ENCODE measurements at places on chromosomes 13 and 19.

DNA sequence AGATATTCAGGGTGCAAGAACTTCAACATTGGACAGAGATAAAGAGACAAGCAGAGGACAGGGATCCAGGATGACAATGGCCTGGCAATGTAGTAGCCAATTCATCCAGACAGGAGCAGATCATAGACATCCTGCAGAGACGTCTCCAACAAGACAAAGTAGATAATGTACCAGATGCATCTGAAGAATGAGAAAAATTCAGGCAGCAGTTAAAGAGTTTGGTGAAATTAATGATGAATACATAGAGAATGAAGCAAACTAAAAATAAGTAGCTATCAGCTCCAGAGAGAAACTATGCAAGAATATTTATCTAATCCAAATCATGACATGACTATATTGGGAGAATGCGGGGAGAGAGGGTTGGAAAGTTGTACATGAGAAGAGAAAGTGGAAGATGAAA is 278.4 kb upstream of the DACH1 start:
- no peak for DNase-seq

DNA sequence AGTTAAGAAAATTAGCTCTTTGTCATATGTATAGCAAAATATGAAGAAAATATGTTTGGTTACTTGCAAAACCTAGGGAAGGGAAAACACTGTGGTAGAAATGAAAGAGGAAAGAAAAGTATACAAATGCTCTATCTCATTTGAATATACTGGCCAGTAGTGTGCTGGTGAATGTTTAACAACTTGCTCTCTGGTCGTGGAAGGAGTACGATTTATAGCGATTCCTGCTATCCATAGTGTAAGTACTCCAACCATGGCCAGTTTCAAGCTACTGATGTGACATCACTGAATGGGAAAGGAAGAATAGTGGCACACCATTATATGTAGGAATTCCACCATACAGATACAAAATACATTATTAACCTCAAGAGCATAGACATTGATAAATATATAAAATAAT is 9.3 kb downstream of the BORA start:
- no peak for DNase-seq

DNA sequence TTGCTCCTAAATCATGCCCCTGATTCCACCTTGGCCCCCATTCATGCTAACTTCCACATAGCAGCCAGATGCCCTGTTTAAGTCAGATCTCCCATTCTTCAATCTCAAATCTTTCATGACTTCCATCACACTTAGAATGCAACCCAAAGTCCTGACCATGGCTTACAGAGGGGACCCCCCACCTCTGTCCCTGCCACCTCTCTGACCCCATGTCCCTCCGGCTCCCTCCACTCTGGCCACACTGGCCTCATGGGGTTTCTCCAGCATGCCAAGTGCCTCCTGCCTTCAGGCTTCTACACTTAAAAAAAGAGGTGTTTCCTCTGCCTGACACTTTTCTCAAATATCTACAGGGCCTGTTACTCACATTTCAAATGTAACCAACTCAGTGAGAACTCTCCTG is 93.6 kb downstream of the C13orf42 start:
- DNase-seq: no peak

DNA sequence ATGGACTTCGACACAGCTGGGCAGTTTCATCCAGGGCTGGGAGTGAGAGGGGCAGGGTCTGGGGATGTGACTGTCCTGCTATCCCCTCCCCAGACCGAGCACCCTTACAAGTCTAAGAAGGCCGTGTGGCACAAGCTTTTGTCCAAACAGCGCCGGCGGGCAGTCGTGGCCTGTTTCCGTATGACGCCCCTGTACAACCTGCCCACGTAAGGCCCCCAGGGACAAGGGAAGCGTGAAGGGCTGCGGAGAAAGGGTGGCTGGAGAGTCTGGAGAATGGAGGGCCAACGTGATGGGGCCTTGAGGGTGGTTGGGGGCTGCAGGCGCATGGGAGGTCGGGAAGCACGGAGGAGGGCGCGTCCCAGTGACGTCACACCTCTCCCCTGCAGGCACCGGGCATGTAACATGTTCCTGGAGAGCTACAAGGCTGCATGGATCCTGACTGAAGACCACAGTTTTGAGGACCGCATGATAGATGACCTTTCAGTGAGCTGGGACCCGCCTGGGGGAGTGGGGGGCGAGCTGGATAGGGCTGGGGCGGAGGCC is 89.5 kb downstream of the MAP4K1 start:
- DNase-seq: no peak

- peak; percentile 4 for DNase-seq
These were observed 12.3 kb upstream of the ZNF180 start for GRCh38 chr19:44512326-44513298.

GRCh38 chr13:46267166-46267565 is 55.4 kb downstream of the LRRC63 start:
- no peak for DNase-seq

DNA sequence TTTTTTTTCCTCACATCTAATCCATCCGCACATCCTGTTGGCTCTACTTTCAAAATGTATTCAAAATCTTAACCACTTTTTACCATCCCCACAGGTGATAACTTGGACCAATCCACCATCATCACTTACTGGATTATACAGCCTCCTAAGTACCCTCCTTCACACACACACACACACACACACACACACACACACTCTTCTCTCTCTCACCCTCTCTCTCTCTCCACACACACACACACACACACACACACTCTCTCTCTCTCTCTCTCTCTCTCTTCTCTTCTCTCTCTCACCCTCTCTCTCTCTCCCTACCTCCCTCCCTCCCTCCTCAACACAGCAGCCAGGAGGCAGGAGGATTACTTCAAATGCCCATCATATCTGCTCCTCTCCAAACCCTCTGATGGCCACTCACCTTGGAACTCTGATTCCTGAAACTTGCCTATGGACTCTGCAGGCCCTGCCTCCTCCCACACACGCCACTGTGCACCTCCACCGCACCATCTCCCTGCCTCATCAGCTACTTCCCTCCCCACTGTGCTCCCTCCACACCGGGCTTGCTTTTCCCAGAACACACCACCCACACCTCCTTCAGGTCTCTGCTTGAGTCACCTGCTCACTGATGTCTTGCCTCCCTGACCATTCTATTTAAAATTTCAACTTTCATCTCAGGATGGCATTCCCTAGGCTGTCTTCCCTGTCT is 39.7 kb downstream of the RCBTB2 start:
- peak; percentile 39 for DNase-seq

GRCh38 chr13:96533408-96533807 is 443.5 kb downstream of the HS6ST3 start:
- DNase-seq: no peak

DNA sequence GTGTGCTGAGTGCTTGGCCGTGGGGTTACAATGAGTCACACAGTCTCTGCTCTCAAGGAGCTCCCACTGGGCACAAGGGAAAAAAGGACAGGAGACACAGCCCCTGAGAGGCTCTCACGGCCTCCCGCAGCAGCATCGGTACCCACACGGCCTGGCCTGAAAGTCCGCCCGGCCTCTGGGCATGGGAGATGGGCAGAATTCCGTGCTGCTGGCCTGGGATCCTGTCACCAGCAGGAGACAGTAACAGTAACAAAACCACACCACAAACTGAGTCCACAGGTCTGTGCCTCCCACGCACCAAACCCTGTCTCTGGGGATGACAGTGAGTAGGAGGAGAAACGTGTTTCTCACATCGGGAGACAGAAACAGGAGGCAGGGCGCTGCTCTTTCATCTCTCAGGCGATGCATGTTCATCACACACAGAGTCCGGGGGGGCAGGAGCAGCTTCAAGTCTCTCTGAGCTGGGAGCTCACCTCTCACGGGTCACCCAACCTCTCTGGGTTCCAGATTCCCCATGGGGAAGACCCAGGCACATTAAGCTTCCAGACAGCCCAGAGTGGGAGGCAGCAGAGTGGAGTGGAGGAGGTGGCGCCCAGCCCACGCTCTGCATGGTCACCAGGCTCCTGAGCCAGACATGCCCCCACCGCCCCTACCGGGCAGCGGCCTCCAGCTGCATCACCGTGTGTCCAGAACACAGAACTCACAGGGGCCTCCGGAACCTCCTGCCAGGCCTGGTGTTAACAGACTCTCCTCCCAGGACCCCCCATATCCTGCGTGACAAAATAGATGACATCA is 124.7 kb upstream of the VSTM2B start:
- no peak for DNase-seq

DNA sequence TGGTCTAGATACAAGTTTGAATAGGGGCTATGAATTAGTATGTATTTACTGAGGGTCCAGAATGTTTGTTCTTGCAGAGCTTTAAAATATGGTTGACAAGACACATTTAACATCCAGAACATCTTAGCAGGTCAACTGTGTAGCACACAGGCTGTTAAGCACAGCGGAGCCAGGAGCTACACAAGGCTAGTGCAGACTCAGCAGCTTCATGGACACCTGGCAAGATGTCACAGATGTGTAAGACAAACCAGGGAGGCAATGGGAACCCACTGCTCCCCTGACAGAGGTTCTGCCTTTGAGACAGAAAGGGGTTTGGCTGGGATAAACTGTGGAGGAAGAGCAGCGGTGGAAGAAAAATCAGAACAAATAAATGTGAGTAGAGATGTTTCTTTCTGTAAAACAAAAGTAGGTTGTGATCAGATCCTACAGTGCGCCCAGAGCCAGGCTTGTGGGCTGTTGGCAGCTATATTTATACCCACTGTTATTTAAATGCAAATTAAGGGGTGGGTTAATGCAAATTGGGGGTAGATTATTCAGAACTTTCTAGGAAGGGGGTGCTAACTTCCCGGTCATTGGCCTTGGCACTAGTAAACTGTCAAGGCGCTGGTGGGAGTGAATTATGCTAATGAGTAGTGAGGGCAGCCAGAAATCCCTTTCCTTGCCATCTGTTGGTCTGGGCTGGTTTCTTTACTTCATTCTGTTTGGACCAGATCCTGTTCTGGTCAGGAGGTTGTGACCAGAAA is 33.0 kb downstream of the MIPEP start:
- DNase-seq: no peak

DNA sequence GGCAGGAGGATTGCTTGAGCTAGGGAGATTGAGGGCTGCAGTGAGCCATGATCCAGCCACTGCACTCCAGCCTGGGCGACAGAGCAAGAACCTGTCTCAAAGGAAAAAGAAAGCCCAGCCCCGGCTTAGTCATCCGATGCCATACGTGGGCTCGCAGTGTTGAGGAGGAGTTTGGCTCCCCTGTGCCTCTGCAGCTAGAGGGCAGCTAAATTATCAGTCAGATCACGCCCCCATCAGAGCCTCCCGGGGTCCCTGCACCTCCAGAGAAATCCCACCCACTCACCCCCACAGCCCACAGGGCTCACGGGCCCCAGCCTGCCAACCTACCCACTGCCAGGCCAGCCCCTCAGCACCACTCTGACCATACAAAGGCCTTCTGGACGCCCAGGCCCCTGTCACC is 27.6 kb downstream of the MAU2 start:
- DNase-seq: no peak

- DNase-seq: no peak
These were observed 39.1 kb downstream of the PEPD start for GRCh38 chr19:33482476-33482875.

DNA sequence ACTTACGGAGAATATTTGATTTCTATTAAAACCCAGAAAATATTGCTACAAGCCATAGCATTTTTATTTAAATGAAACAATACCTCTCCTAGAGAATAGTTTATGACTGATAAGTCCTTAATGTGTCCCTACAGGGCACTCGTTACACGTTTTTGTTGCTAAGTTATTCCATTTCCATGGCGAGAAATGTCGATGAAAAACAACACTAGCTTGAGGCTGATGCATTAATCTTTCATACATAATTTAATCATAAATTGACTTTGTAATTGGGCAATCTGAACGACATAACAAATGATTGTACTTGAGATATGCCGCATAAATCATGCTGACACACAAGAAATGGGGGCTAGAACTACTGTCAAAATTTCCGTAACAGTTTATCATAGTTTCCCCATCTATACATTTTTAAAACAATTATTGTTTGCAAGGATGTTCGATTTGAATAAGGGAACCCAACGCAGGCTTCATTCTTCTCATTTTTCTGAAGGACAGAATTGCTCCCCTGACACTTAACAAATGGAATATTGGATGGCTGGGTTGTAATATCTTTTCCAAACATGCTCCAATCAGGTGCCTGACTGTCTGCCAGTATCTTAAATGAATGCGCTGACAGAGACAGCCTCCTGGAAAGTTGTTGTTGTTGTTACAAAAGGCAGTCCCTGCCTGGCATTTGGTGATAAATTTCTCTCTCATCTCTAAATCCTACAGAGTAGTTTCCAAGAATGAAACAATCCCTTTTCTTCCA is 61.9 kb downstream of the FLT1 start:
- DNase-seq: no peak

- peak; percentile 22 for DNase-seq
These were observed at the start of gene ETV2 for GRCh38 chr19:35641515-35642151. ETV2 (plus strand) TSS chr19:35641745; CDS start chr19:35642461, 716 bp downstream.
